ENCODE measurements at places on chromosomes 3 and 15.
A peak's percentile ranks its signal among the peaks of the same experiment; 100 is the strongest.

DNA sequence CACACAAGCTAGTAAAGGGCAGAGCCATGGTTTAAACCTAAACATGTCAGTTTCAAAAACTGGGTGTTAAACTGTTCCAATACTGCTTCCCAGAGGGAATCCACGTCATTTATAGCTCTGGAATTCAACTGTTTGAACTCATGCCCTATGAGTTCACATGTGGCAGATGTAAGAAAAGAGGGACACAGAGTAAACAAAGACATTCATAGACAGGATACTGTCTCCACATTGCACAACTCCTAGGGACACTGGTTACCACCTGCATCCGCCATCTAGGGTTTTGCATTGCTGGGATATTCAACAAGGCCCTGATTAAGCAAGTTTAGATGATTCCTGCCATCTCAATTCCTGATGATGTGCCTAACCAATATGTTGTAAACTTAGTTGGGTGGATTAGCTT lies 134.1 kb upstream of the COL8A1 start:
- DNase-seq = no peak

- DNase-seq = no peak
Observed at GRCh38 chr3:135040321-135041240, 245.5 kb downstream of the EPHB1 start.

- no peak for DNase-seq
Observed at GRCh38 chr3:15682561-15683185, 81.1 kb downstream of the BTD start.

- no peak for DNase-seq
Observed at GRCh38 chr3:55923207-55923606, 436.1 kb upstream of the WNT5A start.

DNA sequence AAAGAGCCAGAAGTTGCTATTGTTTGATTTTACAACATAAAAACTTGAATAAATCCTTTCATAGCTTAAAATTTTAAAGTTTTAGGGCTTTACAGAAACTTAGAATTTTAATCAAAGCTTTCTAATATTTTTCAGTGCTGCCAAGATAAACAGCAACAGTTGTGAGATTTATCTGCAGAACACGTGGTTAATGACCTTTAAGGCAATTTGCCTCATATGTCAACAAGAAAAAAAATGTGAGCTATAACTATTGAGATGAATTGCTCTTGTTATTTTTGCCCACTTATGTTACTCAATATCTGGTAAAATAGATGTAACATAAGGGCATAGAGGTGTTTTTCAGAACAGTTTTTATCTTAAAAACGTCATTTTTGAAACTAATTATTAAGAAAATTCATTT lies 96.7 kb upstream of the NECTIN3 start:
- DNase-seq = no peak

DNA sequence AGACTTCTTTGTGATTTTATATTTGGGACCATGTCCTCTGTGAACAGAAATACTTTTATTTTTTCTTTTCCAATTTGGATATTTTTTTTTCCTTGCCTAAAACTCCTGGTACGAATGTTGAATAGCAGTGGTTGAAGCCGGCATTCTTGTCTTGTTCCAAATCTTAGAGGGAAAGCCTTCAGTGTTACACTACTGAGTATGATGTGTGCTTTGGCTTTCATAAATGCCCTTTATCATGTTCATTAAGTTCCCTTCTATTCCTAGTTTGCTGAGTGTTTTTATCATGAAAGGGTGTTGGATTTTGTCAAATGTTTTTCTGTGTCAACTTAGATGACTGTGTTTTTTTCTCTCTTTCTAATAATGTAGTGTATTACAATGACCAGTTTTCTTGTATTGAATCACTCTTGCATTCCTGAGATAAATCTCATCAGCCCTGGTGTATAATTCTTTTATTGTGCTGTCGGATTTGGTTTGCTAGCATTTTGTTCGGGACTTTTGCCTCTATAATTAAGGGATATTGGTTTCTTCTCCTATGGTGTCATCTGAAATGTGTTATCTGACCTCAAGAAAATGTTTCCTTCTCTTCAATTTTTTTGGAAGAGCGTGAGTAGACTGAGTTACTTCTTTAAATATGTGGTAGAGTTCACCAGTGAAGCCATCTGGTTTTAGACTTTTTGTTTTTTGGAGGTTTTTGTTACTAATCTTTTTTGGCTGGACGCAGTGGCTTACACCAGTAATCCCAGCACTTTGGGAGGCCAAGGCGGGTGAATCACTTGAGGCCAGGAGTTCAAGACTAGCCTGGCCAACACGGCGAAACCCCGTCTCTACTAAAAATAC lies 33.3 kb downstream of the MAP1A start:
- DNase-seq = no peak

DNA sequence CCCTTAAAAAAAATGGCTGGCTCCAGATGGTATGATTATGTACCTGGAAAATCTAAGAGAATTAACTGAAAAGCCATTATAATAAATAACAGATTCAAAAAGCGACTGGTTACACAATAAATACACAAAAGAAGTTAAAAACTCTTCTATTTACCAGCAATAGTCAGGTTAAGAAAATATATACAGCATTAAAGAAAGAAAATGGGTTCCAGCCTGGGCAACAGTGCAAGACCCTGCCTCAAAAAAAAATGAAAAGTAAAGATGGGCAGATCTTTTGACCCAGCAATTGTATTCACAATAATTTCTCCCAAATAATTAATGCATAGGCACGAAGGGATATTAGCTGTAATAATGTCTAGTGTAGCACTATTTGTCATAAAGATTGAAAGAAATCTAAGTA lies 8.7 kb downstream of the TBC1D5 start:
- DNase-seq = no peak

GRCh38 chr3:142850395-142851023 lies 38.4 kb downstream of the PCOLCE2 start:
- DNase-seq = no peak

- DNase-seq = no peak
Observed at GRCh38 chr3:173351886-173352285, 45.7 kb upstream of the NLGN1 start.

DNA sequence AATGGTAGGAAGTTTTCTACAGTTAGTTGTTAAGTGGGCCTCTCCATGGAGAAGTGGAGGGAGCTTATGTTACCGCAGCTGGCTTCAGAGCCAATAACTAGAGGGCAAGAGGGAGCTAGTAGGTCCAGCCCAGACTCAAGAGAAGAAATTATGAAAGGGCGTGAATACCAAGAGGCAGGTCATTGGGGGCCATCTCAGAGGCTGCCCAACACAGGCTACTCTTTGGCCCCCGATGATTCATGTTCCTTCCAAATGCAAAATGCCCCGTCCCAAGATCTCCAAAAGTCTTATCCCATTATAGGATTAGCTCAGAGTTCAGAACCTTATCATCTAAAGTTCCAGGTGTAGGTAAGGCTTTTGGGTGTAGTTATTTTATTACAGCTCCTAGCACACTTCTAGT lies 94.5 kb downstream of the FNDC3B start:
- no peak for DNase-seq

DNA sequence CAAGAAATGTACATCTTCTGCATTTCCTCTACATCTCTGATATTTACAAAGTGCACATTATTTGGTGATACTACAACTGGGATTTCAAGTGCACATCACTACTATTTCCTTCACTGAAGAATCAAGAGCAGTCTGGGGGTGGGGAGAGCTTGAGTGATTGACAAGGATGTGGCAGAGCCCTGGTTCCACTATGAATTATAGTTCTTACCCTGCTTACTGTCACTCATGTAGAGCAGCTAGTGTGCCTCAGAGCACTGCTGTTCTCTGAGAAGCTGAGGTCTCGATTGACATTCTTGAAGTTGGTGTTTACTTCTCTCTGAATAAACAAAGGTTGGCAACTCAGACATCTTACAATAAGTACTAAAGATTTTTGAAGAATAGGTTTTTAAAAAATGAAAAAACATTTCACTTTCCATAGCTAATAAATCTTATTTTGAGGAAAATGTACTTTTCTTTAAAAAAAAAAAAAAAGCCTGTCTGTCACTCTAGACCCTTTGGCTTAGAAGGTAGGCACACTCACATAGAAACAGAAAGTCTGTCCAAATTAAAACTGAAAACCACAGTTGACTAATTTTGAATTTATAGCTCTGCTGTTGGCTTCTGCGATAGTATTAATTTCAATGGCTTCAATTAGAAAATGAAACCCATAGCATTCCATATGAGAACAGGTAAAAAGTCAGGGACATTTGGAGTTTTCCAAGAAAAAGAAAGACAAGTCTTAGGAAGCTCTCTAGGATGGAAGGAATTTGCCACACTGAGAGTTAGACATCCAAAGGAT lies 5.6 kb downstream of the GREM1 start:
- peak; percentile 65 for DNase-seq

- no peak for DNase-seq
Observed at GRCh38 chr3:123194552-123194951, 7.2 kb upstream of the SEC22A start.

DNA sequence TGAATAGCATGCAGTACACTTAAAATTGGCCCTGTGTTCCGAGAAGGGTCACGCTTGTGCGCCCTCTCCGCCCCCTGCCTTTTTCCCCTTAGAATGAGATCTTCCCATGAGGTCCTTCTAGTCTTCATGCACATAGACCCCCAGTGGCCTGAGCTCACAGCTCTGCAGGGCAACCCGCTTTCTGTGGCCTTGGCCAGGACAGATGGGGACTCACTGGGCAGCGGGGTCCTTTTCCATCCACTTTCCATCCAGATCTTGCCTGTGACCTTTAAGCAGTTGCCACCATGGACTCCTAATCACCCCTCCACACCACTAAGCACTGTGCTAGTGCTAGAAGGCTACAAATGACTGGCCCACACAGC lies 244.4 kb downstream of the UACA start:
- DNase-seq = no peak

DNA sequence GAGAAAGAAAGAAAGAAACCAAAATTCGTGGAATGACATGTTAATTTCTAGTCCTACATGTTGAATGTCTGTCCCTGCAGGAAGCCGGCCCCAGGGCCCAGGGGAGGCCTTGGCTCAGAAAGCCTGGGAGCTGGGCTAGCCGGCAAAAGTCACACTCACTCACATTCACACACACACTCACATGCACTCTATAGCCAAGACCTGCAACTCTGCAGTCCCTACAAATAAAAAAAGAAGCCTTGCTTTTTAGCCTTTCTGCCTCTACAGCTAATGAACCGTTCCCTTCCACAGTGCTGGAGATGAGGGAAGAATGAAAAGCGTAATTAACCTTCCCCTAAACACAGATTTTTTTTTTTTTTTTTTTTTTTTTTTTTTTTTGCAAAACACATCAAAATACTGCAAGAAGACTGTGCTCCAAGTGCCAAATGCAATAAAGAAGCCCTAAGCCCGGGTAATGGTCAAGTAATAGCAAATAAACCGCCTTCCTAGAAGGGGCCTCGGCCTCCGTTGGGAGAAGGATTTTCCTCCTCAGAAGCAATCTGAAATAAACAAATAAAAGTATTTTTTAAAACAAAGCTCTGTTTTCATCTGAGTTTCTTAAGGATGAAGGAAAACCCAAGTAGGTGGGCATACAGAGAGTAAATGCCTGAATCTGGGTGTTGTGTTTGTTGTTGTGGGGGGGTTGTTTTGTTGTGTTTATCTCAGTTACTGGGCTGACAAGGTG lies 4.3 kb downstream of the MECOM start:
- peak; percentile 7 for DNase-seq

GRCh38 chr15:74222240-74223119 lies 13.6 kb upstream of the CCDC33 start:
- no peak for DNase-seq

DNA sequence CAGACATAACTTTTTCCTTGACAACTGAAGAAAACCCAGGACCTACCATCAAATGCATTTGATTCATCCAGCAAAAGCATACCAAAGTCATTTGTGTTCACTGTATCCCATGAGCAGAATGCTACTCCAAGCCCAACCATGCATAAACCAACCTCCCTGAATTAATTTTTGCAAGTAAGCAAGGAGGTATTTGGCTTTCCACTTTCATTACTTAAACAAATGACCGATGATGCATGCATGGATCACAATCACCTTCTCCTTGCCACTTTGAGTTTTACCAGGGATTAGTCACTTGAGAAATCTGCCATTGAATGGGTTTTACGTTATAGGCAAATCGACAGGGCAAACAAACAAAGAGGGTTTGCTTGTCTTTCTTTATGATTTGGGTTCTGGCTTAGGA lies 214.8 kb downstream of the FMN1 start:
- DNase-seq = no peak

DNA sequence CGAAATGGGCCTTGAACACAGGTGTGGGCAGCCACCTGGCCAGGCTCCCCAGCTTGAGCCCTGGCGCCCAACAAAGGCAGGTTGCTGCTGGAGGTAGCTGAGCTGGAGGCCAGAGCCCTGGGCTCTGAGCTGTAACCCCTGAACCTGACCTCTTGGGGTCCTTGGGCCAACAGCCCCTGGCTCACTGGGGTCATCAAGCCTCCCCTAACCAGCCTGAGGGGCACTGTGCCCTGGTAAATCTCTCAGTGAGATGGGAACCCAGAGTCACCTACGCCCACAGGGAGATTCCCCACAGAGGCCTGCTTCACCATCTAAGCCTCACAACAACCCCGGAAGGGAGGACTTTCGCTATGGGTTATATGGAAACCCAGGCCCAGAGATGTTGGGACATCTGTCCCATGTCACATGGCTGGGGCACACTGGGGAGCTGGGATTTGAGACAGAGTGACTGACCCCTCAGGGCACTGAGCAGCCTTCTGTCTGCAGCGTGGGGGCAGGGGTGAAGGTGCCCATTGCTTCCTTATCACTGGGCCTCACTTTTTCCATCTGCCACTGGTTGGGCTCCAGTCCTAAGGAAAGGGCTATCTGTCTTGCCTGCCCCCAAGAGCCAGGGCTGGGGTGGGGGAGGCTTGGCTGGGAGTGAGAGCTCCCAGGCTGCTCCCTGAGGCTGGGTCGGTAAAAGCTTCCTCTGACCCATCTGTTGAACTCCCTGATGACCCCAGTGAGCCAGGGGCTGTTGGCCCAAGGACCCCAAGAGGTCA lies 59.1 kb downstream of the IQSEC1 start:
- DNase-seq = no peak

GRCh38 chr3:153210146-153210545 lies 48.1 kb downstream of the RAP2B start:
- DNase-seq = no peak

- no peak for DNase-seq
Observed at GRCh38 chr15:95432878-95433405, 897.6 kb upstream of the NR2F2 start.

GRCh38 chr15:71812966-71813722 lies 2.8 kb downstream of the NR2E3 start:
- no peak for DNase-seq

- DNase-seq = no peak
Observed at GRCh38 chr3:177992993-177993970, 543.0 kb upstream of the KCNMB2 start.

GRCh38 chr3:94862703-94863102 lies 799.8 kb downstream of the NSUN3 start:
- DNase-seq = peak; percentile 12

DNA sequence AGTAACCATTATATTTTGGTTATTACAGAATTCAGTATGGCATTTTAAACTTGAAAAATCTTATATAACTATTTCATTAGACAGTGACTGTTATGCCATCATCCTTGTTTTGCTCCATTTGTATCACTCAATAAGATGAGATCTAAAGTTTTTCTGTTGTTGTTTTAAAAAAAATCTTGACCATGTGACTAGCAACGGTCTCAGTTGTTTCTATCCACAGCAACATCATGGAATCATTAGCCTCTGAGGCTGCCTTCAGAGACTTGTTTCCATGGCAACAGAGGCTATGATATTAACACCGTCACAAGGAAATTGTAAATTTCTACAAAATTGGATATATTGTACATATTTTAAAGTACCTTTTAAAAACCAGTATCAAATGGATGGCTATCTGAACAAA lies 129.8 kb downstream of the DLG1 start:
- no peak for DNase-seq

GRCh38 chr3:34703053-34703452 lies 904.6 kb downstream of the PDCD6IP start:
- no peak for DNase-seq
